H9 (cell line): ENCODE measurements at places on chromosomes 2 and 18.

DNA sequence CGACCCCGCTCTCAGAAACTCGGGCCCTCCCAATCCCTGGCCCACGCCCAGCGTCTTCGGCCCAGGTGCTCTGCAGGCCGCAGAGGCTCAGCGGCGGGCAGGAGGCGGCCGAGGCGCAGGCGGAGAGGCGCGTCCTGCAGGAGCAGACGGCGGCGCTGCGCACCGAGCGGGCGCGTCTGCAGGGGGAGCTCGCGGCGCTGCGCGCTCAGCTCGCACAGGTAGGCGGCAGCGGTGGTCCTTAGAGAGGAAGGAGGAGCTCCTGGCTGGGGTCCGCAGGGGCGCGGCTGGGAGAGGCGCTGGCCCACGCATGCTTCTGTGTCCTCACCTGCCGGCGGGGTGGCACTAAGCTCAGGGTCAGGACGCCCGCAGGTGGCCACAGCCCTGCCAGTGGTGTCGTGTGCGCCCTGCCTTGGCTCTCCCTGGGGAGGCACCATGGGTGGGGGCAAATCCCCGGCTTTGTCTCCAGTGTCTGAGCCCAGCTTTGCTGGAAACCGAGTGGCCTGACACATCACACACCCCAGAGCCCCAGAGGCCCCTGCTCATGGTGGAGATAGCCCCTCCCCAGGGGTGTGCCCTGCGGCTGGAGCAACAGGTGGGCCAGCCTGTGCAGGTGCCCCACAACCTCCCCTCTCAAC is 14.9 kb upstream of the SNED1 start:
- no peaks in the 10 kb centered on the region for H3K4me1 ChIP-seq
- H3K4me3 ChIP-seq, result no peak overlapping the region
- peak; percentile 89 for DNase-seq
- no peak overlapping the region for H3K27ac ChIP-seq
- H3K27me3 ChIP-seq, result no peaks in the 10 kb centered on the region

DNA sequence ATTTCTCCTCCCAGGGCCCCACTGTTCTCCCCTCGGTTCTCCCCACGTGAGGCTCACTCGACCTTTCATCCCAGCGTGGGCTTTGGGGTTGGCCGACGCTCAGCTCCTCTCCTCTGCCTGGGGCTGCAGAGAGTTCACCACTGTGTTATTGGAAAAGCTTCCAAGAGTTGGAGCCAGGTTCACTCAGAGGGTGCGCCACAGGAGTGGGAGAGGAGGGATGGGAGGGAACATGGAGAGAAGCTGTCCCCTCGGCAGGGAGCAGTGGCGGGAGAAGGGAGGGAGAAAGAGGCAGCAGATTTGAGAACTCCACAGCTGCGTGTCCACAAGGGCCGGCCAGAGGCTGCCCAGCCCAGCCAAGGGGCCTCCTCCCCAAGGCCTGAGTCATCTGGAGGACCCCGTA is 197.1 kb upstream of the SMAD2 start:
- no peak overlapping the region for H3K27ac ChIP-seq
- H3K4me1 ChIP-seq, result 0 out of 2 replicates have a peak, but pooled peaks cover 4% of the 10 kb centered on the region

GRCh38 chr2:86022661-86023365 is 82.9 kb downstream of the POLR1A start:
- DNase-seq, result no peak
- peaks cover 39% of the 10 kb centered on the region for H3K36me3 ChIP-seq
- H3K4me1 ChIP-seq, result no peaks in the 10 kb centered on the region
- no peak overlapping the region for H3K4me3 ChIP-seq
- no peak overlapping the region for H3K27ac ChIP-seq

DNA sequence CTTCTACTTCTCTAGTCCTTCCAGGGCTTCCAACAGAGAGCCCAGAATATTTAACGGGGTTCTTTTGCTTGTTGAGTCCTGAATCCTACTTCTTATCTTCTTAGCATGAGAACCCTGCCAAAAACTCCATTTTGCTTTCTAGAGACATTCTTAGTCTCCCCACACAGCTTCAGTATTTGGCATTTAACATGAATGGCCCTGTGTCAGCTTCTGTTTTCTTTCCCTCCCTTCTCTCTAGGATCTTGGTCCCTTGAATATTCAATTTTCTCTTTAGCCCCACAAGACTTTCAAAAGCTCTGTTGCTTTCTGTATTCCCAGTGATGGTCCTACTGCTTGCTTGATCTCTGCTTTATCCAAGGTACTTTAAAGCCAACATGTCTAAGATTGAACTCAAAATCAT is 89.5 kb downstream of the WDR7 start:
- no peak for DNase-seq
- H3K36me3 ChIP-seq, result no peaks in the 10 kb centered on the region
- H3K27me3 ChIP-seq, result no peaks in the 10 kb centered on the region
- H3K4me1 ChIP-seq, result no peaks in the 10 kb centered on the region

DNA sequence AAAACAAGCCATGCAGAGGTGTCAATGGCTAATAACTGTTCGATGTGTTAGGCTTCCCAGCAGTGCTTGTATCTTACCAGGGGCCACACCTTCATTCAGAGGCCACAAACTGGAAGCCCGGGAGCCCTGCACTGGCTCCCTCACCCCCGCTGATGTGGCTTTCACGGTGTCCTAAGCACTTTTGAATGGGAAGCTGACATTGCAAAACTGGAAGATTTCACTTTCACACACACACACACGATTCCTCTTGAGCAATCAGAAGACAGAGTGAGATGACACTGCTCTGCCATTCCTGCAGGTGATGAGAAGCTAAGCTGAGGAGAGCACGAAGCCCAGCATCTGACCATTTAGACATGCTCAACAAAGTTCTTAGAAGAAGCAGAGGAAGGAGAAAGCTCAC is 8.6 kb upstream of the ZNF407 start:
- no peaks in the 10 kb centered on the region for H3K4me1 ChIP-seq
- H3K36me3 ChIP-seq, result peaks cover 15% of the 10 kb centered on the region

DNA sequence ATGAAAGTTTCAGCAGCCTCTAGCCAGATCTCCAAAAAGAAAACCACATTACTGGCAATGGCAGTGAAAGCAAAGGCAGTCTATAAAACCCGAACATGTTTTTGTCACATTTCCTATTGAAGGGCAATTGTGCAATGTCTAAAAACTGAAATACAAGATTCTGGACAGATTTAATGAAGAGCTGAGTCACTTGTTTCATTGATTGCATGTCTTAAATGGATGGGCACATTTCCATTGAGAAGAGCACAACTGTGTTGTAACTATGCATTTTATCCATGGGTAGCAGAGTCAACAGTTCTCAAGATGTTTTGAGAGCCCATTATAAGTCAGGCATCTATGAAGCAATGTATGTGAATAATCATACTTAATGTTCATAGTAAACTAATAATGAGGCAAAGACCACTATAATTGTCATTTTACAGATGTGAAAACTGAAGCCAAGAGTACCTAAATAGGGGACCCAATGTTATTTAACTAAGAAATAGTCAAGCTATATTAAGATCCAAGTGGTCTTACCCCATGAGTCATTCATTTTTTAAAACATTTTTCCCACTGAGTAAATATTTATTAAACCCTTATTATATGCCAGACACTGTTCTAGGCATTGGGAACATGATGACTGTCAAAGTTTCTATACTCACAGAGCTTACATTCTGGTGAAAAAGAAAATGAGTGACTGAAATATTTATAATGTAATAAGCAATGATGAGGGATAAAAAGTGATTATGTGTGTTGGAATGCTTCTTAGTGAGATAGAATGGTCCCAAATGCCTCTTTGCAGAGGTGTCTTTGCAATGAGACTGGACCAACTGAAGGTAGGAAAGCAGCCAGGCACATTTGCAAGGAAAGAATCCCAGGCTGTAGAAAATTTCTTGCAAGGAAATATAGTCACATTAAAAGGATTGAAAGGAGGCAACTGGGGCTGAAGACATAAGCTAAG is 818.9 kb upstream of the ACVR2A start:
- no peak for DNase-seq
- H3K27me3 ChIP-seq, result no peaks in the 10 kb centered on the region
- peaks cover 9% of the 10 kb centered on the region for H3K36me3 ChIP-seq
- no peak overlapping the region for H3K4me3 ChIP-seq
- H3K27ac ChIP-seq, result no peak overlapping the region
- peaks cover under 1% of the 10 kb centered on the region; the same call in 1 of the 2 replicates for H3K4me1 ChIP-seq

DNA sequence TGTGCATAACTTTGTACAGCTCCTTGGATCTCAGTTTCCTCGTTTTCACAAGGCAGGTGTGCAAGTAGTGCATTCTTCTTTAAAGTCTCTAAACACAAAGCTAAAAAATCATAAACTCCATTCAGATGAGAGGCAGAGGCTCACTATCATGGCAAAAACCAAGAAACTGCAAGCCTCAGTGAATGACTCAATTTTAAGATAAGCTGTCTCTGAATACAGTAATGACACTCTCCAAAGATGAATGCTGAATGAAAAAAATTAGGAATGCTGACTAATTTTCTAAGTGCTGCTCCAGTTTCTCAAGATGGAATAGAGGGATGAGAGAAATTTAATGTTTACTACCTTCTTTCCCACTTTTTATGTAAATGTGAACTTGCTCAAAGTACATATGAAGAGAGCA is 17.2 kb downstream of the B4GALT6 start:
- H3K4me3 ChIP-seq, result no peak overlapping the region
- peaks cover 16% of the 10 kb centered on the region for H3K36me3 ChIP-seq
- H3K4me1 ChIP-seq, result no peaks in the 10 kb centered on the region; the same call in 1 of the 2 replicates

DNA sequence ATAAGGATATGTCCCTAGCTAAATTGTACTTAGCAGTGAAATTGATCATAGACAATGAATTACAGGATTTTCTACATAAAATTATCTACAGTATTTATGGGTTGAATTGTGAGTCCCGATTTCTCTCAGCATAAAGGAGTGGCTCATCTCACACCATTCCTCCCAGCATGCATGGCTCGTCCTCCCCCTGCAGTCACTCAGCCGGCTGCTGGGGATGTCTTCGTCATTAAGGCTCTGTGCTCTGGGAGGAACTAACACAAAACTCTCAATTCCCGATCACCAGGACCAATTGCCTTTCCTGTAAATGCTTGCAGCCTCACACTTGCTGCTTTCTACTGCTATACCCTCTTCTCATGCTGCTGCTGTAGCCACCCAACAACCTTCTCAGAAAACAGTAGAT is 75.9 kb downstream of the TXNL1 start:
- no peak overlapping the region for H3K27ac ChIP-seq
- H3K4me3 ChIP-seq, result no peak overlapping the region
- H3K4me1 ChIP-seq, result 0 out of 2 replicates have a peak, but pooled peaks cover 2% of the 10 kb centered on the region
